Naive B cell (primary cell): ENCODE measurements at places on chromosomes 13 and 19. TPM values are rescaled to one million over a fixed set of nuclear protein-coding genes. Genes with fewer than 3 reads are reported as not detected.
A peak's percentile ranks its signal among the peaks of the same experiment; 100 is the strongest.

- H3K27ac ChIP-seq: no peak overlapping the region
- H3K4me3 ChIP-seq: no peak overlapping the region
- H3K4me1 ChIP-seq: no peaks in the 10 kb centered on the region
- H3K27me3 ChIP-seq: peaks cover 64% of the 10 kb centered on the region
These were observed 3.9 kb upstream of the CEBPA start for GRCh38 chr19:33306191-33306590.

USP12 gene
- polyA plus RNA-seq: 57.7 TPM

GRCh38 chr13:23432626-23433025, 876 bp downstream of the SACS start:
- H3K4me3 ChIP-seq: no peak overlapping the region
- DNase-seq: no peak
- H3K4me1 ChIP-seq: peaks cover 7% of the 10 kb centered on the region
- no peak overlapping the region for H3K27ac ChIP-seq
- H3K36me3 ChIP-seq: no peaks in the 10 kb centered on the region

DNA sequence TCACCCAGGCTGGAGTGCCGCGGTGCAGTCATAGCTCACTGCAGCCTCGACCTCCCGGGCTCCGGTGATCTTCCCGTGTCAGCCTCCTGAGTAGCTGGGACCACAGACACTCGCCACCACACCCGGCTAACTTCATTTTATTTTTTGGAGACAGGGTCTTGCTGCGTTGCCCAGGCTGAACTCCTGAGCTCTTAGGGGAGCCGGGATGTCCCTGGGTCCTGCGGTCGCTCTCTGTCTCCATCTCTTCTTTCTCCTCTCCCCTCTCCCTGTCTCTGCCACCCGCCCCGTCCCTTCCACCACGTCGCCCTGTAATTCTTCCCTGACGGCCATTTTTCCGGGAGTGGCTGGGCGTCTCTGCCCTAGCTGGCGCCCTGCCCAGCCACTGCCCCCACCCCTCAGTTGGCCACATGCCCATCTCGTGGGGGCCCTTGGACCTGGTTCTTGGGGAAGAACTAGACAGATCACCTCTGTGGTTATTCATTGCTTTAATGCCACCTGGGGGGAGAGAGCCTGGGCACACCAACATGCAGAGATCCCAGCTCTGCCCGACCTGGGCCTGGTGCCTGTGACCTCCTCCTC, 18.9 kb downstream of the ARID3A start:
- no peaks in the 10 kb centered on the region for H3K36me3 ChIP-seq
- no peak overlapping the region for H3K4me3 ChIP-seq
- peaks cover 24% of the 10 kb centered on the region for H3K4me1 ChIP-seq
- no peaks in the 10 kb centered on the region for H3K27me3 ChIP-seq
- DNase-seq: no peak

DNA sequence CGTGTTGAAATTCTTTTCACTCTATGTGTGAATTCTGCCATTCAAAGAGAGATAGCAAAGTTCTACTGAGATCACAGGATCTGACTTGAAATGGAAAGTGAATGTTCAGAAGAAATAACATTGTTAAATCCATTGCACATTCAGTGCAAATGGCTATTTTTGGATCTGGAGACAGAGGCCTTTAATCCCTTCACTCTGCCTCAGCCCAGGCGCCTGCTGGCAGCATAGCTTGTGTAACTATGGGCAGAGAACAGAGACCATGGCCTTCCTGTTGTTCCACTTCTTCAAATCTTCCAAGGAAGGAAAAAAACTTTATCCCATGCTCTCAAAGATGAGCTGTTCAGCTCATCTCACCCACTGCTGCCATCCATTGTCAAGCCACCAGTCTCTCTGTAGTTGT, 265.4 kb downstream of the LMO7 start:
- no peak overlapping the region for H3K4me3 ChIP-seq
- H3K27ac ChIP-seq: no peak overlapping the region
- no peaks in the 10 kb centered on the region for H3K4me1 ChIP-seq
- no peak for DNase-seq
- H3K27me3 ChIP-seq: no peaks in the 10 kb centered on the region
- no peaks in the 10 kb centered on the region for H3K36me3 ChIP-seq

ZNF728 gene
- polyA plus RNA-seq: not detected

ZNF649 gene
- 13.5 TPM for polyA plus RNA-seq

CNFN gene
- 36.7 TPM for polyA plus RNA-seq

DNA sequence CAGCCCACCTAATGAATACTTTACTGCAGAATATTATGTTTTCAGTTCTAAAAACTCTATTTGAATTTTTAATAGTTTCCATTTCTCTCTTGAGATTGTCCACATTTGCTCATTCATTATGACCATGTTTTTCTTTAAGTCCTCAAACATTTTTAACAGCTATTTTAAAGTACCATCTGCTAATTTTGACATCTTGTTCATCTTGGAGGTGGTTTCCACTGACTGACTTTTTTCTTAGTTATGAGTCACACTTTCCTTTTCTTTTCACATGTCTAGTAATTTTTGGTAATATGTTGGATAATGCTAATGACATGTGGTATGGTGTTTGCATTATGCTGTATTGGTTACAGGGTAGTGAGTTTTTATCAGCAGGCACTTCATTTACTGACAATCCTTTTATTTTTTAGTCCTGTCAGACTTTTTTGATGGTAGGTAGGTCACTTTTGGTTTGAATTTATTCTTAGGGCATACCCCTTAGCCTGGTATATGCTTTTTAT, 15.4 kb upstream of the ESD start:
- H3K4me1 ChIP-seq: no peaks in the 10 kb centered on the region
- H3K27me3 ChIP-seq: peaks cover 11% of the 10 kb centered on the region
- H3K27ac ChIP-seq: no peak overlapping the region
- DNase-seq: no peak

CASP14 gene
- not detected for polyA plus RNA-seq

ARID3A gene
- 0.72 TPM for polyA plus RNA-seq

GRCh38 chr13:74709226-74709625, 575.0 kb upstream of the KLF12 start:
- H3K27me3 ChIP-seq: no peaks in the 10 kb centered on the region
- H3K4me1 ChIP-seq: no peaks in the 10 kb centered on the region
- DNase-seq: no peak
- H3K4me3 ChIP-seq: no peak overlapping the region
- H3K27ac ChIP-seq: no peak overlapping the region

GRCh38 chr19:54448774-54449700, at the start of gene LENG8:
LENG8 (plus strand) TSS chr19:54449199; CDS start chr19:54451345, 2,146 bp downstream.
- H3K27ac ChIP-seq: peak within 1 kb of the TSS; percentile 100
- no peaks in the 10 kb centered on the region for H3K27me3 ChIP-seq

GRCh38 chr13:56528040-56528790, 612.5 kb upstream of the PRR20A start:
- H3K36me3 ChIP-seq: no peaks in the 10 kb centered on the region
- no peak for DNase-seq
- H3K27me3 ChIP-seq: no peaks in the 10 kb centered on the region
- no peak overlapping the region for H3K27ac ChIP-seq

DNA sequence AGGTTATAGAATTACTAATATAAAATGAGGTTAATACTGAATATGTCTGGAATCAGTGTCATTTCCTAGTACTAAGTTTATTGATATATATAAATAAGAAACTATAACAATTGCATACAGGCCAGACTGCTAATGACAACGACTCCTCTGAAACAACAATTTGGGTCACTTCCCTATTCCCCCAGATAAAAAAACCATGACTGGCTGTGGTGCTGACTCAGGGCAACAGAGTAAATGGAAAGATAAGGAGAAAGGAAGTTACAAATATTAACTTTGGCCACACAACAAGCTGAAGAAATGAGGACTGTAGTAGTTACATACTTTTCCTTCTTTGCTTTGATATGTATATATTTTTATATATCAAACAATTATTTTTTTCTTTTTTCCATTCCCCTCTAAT, 263.7 kb upstream of the PCDH9 start:
- H3K27me3 ChIP-seq: no peaks in the 10 kb centered on the region
- no peak overlapping the region for H3K27ac ChIP-seq
- DNase-seq: no peak
- H3K4me3 ChIP-seq: no peak overlapping the region
- H3K4me1 ChIP-seq: no peaks in the 10 kb centered on the region
- H3K36me3 ChIP-seq: no peaks in the 10 kb centered on the region

GRCh38 chr19:9801976-9802375, 16.9 kb downstream of the FBXL12 start:
- no peak for DNase-seq
- no peak overlapping the region for H3K4me3 ChIP-seq
- H3K4me1 ChIP-seq: no peaks in the 10 kb centered on the region
- no peak overlapping the region for H3K27ac ChIP-seq

DNA sequence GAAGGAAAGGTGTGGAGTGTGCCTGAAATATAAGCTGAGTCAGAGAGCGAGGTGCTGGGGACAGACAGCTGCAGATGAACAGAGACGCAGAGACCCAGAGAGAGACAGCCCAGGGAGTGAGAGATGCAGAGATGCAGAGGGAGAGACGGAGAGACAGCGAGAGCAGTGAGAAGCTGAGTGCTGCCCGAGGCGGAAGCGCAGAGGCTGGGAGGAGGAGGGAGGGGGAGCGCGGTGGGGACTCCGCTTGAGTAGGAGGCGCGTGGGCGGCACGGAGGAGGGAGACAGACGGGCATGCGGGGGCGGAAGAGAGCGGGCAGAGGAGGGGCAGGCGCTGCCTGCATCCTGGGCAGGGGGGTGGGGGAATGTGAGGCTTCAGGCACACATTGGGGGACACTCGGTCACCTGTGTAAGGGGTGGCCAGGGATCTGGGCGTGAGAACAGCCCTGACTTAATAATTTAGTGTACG, 25.7 kb downstream of the SLC8A2 start:
- H3K4me1 ChIP-seq: peaks cover 37% of the 10 kb centered on the region
- H3K4me3 ChIP-seq: peak overlapping the region; percentile 90
- H3K27me3 ChIP-seq: peaks cover 83% of the 10 kb centered on the region
- H3K27ac ChIP-seq: peak overlapping the region; percentile 3
- no peaks in the 10 kb centered on the region for H3K36me3 ChIP-seq
- DNase-seq: peak; percentile 48

GRCh38 chr13:45781553-45782326, 69.8 kb downstream of the SIAH3 start:
- no peaks in the 10 kb centered on the region for H3K27me3 ChIP-seq
- DNase-seq: peak; percentile 3
- no peaks in the 10 kb centered on the region for H3K36me3 ChIP-seq
- peak overlapping the region; percentile 1 for H3K27ac ChIP-seq
- H3K4me1 ChIP-seq: no peaks in the 10 kb centered on the region

- no peaks in the 10 kb centered on the region for H3K4me1 ChIP-seq
- no peak for DNase-seq
- H3K27me3 ChIP-seq: no peaks in the 10 kb centered on the region
- no peak overlapping the region for H3K27ac ChIP-seq
- H3K4me3 ChIP-seq: no peak overlapping the region
These were observed 274.4 kb upstream of the GPC6 start for GRCh38 chr13:92952161-92952560.

DNA sequence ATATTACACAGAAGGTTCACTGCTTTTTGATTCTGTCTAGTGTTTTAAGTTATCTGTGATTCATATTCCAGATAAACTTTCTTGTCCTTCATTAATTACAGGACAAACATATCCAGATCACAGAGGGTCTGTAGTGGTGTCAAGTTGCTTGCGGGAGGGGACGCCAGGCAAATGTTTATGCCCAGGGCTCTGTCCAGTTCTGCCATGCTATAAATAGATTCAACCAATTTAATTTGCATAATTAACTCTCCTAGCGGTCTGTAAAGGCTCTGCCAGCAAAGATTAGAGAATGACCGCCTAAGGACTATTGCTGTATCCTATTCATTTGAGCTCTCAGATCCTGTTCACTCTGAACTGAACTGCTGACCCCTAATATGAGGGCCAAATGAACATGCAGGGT, 59.7 kb upstream of the TRPC4 start:
- no peak overlapping the region for H3K4me3 ChIP-seq
- H3K4me1 ChIP-seq: no peaks in the 10 kb centered on the region
- no peak for DNase-seq
- H3K27me3 ChIP-seq: no peaks in the 10 kb centered on the region
- H3K27ac ChIP-seq: no peak overlapping the region

NLRP7 gene
- not detected for polyA plus RNA-seq

GRCh38 chr13:50357586-50358118, 342.4 kb downstream of the KCNRG start:
- peaks cover 25% of the 10 kb centered on the region for H3K4me1 ChIP-seq
- DNase-seq: no peak
- no peak overlapping the region for H3K4me3 ChIP-seq
- H3K36me3 ChIP-seq: no peaks in the 10 kb centered on the region
- no peaks in the 10 kb centered on the region for H3K27me3 ChIP-seq

KIRREL2 gene
- polyA plus RNA-seq: not detected

DNA sequence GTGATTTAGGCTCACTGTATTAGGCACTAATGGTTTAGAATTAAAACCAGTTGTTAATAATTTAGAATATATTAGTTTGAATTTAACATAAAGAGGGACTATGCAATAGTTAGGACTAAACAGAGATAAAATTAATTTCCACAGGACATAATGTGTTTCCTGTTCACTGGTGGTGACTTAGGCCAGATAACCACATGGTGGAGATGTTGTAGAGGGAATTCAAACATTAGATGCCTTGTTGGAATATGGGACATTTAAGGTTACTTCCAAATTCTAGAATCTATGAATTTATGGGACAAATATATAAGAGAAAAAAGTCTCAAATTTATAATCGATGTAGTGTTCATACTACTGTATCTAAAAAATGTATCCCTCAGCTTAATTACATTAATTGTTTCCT, 615.5 kb upstream of the KLHL1 start:
- no peak overlapping the region for H3K4me3 ChIP-seq
- H3K4me1 ChIP-seq: no peaks in the 10 kb centered on the region
- no peak overlapping the region for H3K27ac ChIP-seq
- no peaks in the 10 kb centered on the region for H3K36me3 ChIP-seq
- H3K27me3 ChIP-seq: no peaks in the 10 kb centered on the region
- DNase-seq: no peak

GRCh38 chr13:108121406-108121805, 93.9 kb downstream of the LIG4 start:
- no peak for DNase-seq
- H3K4me1 ChIP-seq: no peaks in the 10 kb centered on the region
- H3K36me3 ChIP-seq: no peaks in the 10 kb centered on the region
- peak overlapping the region; percentile 30 for H3K4me3 ChIP-seq
- peaks cover 10% of the 10 kb centered on the region for H3K27me3 ChIP-seq
- H3K27ac ChIP-seq: no peak overlapping the region

FCGBP gene
- 0.88 TPM for polyA plus RNA-seq

- no peaks in the 10 kb centered on the region for H3K36me3 ChIP-seq
- no peak overlapping the region for H3K27ac ChIP-seq
- no peak overlapping the region for H3K4me3 ChIP-seq
- no peaks in the 10 kb centered on the region for H3K27me3 ChIP-seq
These were observed 5.8 kb downstream of the KBTBD7 start for GRCh38 chr13:41188584-41188983.
